ENCODE measurements at places on chromosomes 2 and 18.

DNA sequence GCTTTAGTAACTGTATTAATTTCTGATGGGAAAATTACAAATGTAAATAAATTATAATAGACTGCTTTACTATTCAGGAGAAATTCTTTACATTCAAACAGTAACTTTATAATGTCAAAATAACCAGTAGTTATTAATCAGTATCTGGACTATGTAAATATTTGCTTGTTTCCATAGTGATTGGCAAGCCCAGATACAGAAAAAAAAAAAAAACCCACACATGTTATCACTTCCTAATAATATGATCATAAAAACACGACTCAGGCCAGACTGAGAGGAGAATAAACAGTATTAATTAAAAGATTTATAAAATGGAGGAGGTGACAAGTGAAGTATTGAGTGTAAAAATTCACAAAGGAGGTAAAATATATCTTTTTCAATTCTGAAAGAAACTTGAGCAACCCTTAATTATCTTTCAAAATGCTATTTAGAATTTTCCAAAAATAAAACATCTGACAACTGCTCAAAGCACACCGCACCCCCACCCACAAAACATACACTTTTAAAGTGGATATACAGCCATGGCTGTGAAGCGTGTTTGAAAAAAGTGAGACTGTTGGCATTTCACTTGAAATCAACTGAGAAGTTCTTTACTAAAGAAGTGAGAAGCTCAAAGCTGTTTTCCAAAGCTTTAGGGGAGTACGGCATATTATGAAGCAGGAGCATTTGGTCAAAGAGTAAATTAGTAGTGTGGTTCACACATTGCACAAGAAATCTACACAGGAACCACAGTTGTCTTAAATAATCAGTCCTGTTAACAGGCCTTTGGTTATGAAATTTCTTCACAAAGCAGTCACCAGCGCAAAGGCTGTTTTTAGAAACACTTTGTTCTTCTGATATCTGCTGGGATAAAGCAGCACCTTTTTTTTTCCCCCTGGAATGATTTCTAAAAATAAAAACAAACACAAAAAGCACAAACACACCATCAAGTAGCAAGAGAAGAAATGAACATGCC lies 475.8 kb downstream of the TXNL1 start:
- no peak for DNase-seq

GRCh38 chr2:71494523-71495155 lies 41.3 kb downstream of the DYSF start:
- no peak for DNase-seq

DNA sequence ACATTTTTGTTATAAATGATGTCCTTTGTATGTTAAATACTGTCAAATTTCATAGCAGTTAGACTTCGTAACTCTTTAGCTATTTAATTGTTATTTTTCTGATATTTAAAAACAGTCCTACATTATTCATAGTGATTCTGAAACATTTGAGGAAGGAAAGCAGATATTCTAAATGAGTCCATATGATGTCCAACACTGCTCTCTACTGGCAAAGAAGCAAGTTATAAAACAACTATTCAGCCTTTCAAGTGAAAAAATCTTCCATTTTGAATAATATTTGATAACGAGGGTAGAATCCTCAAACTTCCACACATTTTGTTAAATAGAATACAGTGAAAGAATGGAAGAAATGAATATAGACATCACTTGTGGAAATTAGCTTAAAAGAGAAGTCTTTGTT lies 220.8 kb downstream of the GULP1 start:
- peak; percentile 51 for DNase-seq

DNA sequence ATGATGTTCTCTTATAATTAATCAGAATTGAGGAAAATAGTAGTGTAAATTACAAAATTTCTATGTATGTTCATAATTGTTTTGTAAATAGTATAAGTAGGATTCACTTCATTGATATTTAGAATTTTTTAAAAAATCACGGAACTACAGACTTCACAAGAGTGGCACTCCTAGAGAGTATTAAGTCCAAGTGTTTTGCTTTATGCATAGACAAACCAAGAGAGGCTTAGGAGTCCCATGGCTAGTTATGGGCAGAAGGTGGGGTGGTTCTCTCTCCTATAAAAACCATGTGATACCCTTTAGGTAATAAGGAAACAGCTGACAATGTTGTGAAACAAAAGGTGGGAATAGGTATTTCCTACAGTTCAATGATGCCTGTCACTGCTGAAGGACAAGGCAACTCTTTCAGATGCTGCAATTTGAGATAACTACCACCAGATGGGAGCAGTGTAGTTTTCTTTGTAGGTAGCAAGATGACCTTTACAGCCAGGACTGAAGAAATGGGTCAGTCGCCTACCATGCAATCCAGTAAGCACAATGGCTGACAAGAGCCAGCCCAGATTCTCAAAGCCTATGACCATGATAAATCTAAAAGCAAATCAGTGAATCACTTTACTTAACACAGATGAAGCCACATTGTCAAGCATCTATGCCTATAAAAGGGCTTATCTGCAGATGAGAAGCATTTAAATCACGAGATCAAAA lies 83.9 kb downstream of the AAK1 start:
- peak; percentile 64 for DNase-seq

GRCh38 chr2:35871672-35872071 lies 483.9 kb upstream of the CRIM1 start:
- DNase-seq = peak; percentile 13

- DNase-seq = no peak
These were observed 15.6 kb upstream of the YWHAQ start for GRCh38 chr2:9646196-9647030.

DNA sequence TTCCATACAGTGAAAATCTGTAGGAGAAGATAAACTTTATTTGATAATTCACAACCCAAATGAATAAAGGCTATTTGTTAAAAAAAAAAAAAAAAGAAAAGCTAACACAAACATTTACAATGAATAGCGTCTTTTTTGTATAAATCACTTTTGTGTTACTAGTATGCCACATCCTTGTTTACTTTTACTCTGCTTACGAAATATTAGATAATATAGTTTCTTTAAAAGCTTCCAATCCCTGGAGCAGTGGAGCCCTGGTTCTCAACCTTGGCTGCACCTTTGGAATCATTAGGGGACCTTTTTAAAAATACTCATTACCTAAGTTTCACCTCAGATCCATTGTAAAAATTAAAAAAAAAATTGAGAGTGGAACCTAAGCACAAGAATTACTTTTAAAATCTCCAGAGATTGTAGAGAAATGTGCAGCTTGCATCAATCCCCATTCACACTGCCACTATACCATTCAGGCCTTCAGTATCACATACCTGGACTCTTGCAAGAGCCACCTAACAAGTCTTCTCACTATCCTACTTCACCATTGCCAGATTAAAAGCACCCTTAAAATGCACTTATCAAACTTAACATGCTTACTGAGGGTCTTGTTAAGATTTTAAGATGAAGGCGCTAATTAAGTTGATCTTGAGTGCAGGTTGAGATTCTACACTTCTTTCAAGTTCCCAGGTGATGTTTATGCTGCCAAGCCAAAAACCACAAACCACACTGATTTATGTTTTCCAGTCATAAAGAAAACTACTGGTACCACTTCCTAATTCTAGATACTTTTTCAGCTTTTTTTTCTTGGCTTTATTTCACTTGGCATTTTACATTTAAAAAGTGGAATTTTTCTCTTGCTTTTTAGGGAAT lies 59.7 kb upstream of the ZC3H15 start:
- no peak for DNase-seq

- DNase-seq = no peak
These were observed 40.0 kb upstream of the DNAH7 start for GRCh38 chr2:196108604-196109003.

DNA sequence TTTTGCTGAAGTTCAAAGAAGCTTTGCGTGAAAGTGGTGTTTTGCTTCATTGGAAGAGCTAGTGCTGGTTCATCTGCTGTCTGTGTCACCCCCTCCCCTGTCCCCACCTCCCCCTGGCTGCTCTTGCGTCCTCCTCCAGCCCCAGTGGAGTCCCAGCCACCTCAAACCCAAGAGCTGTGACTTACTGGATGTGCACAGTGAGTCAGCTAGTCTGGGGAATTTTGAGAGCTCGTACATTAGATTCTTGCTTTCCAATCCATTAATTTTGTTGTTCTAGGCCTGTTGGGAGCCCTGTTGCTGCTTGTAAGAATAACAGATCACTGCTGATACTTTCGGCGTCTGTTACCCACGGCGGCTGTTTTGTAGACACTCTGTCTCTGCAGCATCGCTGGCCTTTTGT lies 412.1 kb downstream of the TSN start:
- DNase-seq = no peak

GRCh38 chr2:239259603-239260298 lies 141.1 kb downstream of the HDAC4 start:
- DNase-seq = no peak

GRCh38 chr2:65869296-65869695 lies 436.9 kb upstream of the SPRED2 start:
- DNase-seq = no peak

- no peak for DNase-seq
These were observed 108.2 kb upstream of the KLHL14 start for GRCh38 chr18:32881009-32881408.

- no peak for DNase-seq
These were observed 142.3 kb upstream of the ITGA6 start for GRCh38 chr2:172285010-172285621.

DNA sequence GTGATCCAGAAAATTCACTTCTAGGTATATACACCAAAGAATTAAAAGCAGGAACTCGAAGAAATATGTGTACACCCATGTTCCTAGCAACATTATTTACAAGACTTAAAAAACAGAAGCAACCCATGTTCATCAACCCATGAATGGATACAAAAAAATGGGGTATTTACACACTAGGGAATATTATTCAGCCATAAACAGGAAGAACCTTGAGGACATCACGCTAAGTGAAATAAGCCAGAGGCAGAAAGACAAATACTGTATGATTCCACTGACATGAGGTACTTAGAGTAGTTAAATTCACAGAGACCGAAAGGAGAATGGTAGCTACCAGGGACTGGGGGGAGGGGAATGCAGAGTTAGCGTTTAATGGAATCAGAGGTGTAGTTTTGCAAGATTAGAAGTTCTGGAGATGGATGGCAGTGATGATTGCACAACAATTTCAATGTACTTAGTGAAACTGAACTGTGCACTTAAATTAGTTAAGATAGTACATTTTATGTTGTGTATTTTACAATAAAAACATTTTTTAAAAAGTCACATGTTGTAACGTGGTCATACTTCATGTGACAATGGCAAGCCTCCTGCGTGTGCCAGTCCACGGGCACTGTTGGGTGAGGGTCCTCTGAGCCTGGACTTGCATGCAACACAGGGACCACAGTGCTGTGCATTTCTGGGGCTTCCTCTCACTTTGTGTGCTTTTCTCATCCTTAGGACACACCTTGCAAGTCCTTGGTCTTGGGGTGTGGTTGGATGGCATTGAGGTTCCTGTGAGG lies 206.1 kb upstream of the HDAC4 start:
- DNase-seq = no peak

GRCh38 chr2:196200557-196200956 lies 29.2 kb upstream of the STK17B start:
- DNase-seq = no peak

DNA sequence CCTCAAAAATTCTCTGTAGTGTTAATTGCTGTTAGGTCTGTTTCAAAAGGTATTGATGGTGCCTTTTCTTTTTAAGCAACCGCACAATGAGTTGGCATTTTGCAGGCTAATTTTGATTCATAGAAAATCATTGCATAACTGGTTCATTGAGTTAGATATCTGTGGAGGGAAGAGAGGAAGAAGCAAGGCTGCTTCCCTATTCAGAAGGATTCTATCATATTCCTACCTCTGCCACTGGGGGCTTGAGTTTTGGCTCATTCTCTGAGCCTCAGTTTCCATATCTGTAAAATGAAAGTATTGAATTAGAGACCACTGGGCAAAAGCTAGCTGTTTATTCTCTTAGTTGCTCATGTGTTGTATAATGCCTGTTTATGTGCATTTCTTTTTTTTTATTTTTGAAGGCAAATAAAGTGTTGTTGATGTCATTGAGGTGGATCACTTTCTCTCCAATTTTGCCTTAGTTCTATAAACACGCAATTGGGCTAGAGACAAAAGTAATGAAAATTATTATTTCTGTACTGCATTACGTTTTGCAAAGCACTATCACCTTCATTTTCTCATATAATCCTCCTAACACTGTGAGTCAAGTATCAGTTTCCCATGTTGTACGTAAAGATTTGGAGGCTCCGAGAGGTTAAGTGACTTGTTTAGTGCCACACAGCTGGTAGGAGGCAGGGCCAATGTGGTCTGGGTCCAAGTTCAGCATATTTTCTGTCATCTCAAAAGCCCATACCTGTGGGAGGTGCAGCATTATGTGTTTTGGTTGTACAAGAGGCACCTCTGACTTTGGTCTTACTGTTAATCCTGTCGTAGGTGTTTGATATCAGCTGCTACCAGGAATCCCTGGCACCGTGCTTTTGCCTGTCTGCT lies 5.9 kb downstream of the TRIB2 start:
- DNase-seq = no peak

- DNase-seq = no peak
These were observed 50.8 kb downstream of the TRABD2A start for GRCh38 chr2:84830095-84830494.

DNA sequence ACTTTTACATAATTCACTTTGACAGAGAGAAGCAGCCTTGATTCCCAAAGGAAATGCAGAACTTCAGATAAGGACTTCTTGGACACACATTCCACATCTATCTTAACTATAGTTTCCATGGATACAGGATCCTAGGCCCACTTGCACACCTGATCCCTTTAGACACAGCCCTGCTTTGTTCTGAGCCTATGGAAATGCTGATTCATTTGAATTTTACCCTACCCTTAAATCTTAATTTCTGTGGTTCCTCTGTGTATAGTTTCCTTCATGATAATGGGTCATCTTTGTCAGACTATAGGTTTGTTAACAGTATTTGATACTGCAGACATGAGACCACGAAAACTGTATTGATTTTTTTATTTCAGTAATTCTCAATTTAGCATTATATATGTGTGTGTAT lies 77.4 kb downstream of the ACTR3 start:
- no peak for DNase-seq

DNA sequence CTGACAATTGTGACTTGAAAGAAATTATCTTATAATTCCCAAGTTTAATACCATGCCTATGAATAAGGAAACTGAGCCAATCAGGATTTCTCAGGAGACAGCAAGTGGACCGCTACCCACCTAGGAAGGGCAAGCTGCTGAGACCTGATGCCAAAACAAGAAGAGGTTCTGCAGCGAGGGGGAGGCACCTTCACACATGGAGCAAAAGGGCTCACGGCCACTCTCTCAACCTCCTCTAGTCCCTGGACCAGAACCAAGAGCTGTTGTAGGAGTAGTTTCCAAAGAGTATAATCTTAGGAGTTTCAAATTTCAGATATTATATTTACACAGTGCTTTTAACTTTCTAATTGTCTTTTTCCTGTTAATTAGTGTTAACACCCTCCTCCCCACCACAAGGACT lies 154.7 kb upstream of the ETAA1 start:
- no peak for DNase-seq

DNA sequence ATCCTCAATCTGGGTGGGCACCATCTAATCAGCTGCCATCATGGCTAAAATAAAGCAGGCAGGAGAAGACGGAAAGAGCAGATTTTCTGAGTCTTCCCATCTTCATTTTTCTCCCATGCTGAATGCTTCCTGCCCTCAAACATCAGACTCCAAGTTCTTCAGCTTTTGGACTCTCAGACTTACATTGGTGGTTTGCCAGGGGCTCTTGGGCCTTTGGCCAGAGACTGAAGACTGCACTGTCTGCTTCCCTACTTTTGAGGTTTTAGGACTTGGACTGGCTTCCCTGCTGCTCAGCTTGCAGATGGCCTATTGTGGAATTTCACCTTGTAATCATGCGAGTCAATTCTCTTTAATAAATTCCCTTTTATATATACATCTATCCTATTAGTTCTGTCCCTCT lies 36.6 kb downstream of the DIPK1C start:
- DNase-seq = no peak

- no peak for DNase-seq
These were observed 41.9 kb downstream of the LPIN2 start for GRCh38 chr18:2970772-2971659.

- no peak for DNase-seq
These were observed 212.9 kb downstream of the PTGR3 start for GRCh38 chr18:74996055-74996454.

Data from SHP77 (cell line).